ENCODE measurements at places on chromosomes 12 and 14. TPM values are rescaled to one million over a fixed set of nuclear protein-coding genes. Genes with fewer than 3 reads are reported as not detected.

The ERBB3 gene
- 0.45 TPM for total RNA-seq

The RFLNA gene
- 0.34 TPM for total RNA-seq

The DPY19L2 gene
- 2.5 TPM for total RNA-seq

The RERG gene
- total RNA-seq: 0.17 TPM

The PDE3A gene
- total RNA-seq: 0.34 TPM

The KLHL33 gene
- total RNA-seq: 0.50 TPM

The FOXN4 gene
- total RNA-seq: not detected

The SIVA1 gene
- total RNA-seq: 262 TPM

The SIX6 gene
- not detected for total RNA-seq

The POTEG gene
- total RNA-seq: not detected

The CD27 gene
- 0.15 TPM for total RNA-seq

The RPL36AL gene
- total RNA-seq: 211 TPM

The APOF gene
- not detected for total RNA-seq

The RAPGEF3 gene
- 0.74 TPM for total RNA-seq

The OR4E2 gene
- total RNA-seq: not detected

The OVCH1 gene
- total RNA-seq: not detected

The P2RX4 gene
- 23.6 TPM for total RNA-seq

The TMPRSS12 gene
- total RNA-seq: not detected

The MAP3K9 gene
- total RNA-seq: 0.84 TPM

The BRMS1L gene
- 4.2 TPM for total RNA-seq

The SIX1 gene
- total RNA-seq: 48.8 TPM

The MVK gene
- 55.3 TPM for total RNA-seq

The PIP4P1 gene
- 19.2 TPM for total RNA-seq

The CPSF6 gene
- 24.2 TPM for total RNA-seq
